Endothelial cell (in vitro differentiated cells): ENCODE measurements at places on chromosomes 6 and 20.

DNA sequence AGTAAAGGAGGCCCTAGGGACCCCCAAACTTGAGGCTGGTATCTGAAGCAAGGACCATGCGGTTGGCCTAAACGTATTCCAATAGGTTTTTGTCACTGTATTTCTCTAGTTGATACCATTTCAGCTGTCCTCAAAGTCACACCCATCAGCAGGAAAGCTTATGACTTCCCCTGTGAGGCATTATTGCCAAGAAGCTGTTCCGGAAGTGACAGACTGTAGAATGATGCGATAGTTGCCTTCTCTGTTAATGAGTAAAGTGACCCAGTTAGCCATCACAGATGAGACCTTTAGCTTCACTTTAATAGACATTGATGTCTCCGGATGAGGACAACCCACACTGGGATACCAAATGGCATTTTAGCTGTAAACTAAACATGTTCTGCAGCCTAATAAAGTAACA, 147.9 kb downstream of the RNGTT start:
- no peak for DNase-seq

GRCh38 chr6:161023316-161023715, 31.7 kb downstream of the MAP3K4 start:
- DNase-seq, result no peak

- no peak for DNase-seq
These were observed 5.6 kb downstream of the TRAM2 start for GRCh38 chr6:52571099-52571755.

GRCh38 chr6:22133357-22133756, 163.5 kb downstream of the PRL start:
- no peak for DNase-seq
